NAMALWA (cell line): ENCODE measurements at places on chromosomes 7 and 10.

DNA sequence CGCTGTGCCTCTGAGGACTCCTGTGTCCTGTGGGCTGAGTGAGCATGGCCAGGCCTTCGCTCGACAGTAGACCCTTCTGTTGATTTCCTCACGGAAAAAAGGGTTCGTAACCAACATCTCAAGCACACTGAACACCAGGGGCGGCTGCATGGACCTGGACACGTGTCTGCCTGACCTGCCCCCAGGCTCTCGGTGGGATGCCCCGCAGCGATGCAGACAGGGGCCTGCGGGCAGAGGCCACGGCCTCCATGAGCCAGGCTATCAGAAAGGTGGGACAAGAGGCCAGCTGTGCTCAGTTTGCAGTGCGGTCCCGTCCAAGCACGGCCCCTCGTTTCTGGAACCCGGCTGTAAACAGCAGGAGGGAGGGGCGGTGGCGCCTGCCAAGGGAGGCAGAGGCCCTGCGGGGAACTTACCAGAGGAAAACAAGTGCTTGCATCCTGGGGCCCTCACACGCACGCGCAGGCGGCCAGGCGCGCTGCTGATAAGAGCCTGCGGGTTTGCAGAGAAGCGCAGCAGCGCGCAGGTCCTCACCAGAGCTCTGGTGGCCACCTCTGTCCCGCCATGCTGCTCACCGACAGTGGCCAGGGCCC is 10.6 kb downstream of the GPR146 start:
- peak; percentile 62 for DNase-seq

- no peak for DNase-seq
These were observed 143.8 kb upstream of the ADCY1 start for GRCh38 chr7:45430397-45430796.

GRCh38 chr7:128759242-128759641 is 16.4 kb downstream of the OPN1SW start:
- no peak for DNase-seq

DNA sequence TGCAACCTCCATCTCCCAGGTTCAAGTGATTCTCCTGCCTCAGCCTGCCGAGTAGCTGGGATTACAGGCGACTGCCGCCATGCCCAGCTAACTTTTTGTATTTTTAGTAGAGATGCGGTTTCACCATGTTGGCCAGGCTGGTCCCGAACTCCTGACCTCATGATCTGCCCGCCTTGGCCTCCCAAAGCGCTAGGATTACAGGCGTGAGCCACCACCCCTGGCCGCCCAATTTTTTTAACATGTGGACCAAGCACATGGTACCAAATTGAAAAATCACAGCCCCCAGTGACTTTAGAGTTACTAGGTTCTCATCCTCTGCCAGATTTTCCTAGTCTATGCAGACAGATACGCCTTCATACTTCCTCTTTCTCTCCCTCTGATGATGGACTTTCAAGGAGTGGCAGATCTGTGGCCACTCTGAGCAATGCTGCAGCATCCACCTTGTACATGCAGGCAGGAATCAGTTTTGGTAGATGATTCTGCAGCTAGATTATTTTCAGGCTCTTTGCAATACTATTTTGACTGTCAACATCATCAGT is 34.0 kb upstream of the EZH2 start:
- DNase-seq, result no peak

DNA sequence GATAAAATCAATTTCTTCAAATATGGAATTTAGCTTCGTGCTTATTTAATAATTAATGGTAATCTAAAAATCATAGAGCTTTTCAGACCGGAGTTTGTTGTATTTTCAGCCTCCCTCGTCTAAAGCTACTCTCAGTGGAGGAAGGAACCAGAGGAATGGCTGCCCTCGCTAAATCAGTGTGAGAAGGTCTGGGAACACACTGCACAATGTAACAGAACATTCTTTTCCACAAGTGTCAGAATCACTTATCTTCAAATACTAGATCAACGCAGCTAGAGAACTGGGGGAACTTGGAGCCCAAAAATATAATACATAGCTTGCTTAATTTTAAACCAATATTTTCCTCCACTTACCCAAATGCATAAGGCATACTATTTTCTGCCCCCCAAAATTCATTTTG is 148.5 kb downstream of the MTERF1 start:
- no peak for DNase-seq

DNA sequence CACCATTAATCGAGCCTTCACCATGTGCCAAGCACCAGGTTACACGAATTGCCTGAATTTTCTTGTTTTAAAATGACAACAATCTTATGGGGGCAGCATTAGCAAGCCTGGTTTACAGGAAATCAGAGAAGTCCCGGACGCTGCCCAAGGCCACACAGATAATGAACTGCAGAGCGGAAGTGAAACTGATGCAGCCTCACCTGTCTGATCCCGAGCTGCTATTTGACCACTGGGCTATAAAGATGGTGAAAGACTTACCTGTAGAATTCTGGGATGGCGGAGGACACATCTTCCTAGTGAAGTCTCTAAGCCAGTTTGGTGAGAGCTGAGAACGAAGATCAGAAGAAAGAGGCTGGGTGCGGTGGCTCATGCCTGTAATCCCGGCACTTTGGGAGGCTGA is 21.7 kb upstream of the GALNTL5 start:
- no peak for DNase-seq

DNA sequence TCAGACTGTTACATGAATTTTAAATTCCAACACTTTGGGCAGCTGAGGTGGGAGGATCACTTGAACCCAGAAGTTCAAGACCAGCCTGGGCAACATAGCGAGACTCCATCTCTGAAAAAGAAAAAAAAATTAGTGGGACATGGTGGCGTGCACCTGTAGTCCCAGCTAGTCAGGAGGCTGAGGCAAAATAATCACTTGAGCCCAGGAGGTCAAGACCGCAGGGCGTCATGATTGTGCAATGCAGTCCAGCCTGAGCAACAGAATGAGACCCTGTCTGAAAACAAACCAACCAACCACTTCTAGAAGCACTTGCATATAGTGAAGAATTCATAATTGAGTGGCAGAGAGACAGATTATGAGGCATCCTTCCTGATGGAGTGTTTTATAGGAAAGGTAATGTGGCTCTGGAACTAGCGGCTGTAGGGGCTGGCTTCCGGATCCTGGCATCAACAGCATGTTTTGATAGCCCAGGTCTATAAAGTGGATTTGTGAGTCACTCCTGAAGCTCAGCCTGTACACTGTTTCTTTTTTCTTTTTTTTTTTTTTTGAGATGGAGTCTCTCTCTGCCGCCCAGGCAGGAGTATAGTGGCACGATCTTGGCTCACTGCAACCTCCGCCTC is 40.3 kb upstream of the RSBN1L start:
- DNase-seq, result no peak

DNA sequence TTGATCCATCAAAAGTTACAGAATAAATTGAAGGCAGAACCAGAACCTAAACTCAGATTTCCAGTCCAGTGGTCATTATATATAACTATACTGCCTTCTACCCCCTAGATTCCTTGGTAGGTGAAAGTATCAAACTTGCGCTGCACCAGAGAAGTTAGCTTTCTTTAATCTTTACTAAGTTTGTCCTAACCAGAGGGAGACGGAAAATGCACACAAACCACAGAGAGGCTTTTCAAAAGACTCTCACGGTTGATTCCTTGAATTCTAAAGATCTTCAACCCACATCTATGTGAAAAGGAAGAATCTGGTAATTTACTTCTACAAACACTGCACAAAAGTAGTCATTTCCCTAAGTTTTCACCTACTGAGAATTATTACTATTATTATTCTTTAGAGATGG is 18.2 kb upstream of the KIAA1549 start:
- no peak for DNase-seq

DNA sequence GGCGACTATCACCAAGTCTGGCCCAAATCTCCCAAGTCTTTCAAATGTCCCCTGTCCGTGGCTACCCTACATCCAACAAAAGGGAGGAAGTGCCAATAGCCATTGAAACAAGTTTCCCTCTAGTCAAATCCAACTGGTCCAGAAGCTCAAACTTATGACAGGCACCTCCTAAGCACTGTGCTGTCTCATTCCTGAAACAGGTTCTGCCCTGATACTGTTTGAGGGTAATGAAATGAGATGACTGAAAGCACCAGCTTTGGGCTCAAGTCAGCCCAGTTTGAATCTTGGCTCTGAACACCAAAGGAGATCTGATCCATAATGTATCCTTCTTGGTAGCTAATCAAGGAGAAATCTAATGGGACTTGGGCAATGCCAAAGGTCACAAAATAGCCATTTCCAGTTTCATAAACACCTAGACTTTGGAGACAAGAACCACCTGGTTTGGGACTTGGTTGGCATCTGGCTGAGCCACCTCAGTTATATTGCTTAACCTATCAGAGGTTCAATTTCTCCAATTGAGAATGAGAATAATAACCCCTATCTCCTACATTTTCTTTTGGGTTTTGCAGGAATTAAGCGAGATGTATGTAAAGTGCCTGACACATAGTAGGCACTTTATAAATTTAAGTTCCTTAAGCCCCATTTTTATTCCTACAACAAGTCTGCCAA is 34.7 kb upstream of the ARID5B start:
- no peak for DNase-seq

DNA sequence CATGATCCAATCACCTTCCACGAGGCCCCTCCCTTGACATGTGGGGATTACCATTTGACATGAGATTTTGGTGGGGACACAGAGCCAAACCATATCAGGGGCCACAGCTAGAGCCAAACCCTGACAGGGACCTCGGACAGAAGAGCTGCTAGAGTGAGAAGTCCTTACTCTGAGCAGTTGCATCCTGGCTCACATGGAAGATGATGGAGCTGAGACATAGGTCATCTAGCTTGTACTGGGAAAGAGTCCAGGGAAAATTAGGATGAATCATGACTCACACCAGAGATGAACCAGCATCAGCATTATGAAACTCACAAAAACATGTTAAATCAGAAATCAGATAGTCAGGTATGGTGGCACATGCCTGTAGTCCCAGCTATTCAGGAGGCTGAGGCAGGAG is 12.8 kb upstream of the FMC1 start:
- DNase-seq, result no peak

DNA sequence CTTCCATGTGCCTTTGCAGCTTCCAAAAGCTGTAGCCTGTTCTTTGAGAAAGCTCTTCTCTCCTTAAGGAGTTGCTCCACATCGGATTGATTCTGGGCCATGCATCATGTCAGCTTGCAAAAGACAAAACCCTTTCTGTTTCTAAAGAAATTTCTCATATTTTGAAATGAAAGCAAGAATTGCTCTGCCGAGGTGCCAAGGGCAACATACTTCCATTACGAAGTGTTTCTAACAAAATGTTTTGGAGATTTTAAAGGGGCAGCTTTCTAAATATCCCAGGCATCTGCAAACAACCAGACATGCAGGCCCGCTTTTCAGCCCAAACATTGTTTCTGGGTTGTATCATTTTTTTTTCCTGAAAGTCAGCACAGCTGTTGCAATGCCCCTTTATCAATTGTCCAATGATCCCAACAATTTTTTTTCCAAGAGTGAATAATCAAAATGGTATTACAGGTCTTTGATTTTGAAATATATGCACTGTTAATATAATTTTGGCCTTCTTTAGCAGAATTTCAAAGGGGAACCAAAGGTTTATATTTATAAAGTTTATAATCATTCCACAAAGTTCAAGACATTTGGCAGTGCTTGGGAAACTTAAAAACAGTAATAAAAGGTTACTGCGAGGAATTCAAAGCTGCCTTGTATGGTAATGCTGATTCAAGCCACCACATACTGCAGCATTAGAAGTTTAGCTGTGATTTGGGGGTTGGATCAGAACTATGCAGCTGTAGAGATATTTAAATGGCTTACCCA is 61.0 kb downstream of the TES start:
- DNase-seq, result no peak

DNA sequence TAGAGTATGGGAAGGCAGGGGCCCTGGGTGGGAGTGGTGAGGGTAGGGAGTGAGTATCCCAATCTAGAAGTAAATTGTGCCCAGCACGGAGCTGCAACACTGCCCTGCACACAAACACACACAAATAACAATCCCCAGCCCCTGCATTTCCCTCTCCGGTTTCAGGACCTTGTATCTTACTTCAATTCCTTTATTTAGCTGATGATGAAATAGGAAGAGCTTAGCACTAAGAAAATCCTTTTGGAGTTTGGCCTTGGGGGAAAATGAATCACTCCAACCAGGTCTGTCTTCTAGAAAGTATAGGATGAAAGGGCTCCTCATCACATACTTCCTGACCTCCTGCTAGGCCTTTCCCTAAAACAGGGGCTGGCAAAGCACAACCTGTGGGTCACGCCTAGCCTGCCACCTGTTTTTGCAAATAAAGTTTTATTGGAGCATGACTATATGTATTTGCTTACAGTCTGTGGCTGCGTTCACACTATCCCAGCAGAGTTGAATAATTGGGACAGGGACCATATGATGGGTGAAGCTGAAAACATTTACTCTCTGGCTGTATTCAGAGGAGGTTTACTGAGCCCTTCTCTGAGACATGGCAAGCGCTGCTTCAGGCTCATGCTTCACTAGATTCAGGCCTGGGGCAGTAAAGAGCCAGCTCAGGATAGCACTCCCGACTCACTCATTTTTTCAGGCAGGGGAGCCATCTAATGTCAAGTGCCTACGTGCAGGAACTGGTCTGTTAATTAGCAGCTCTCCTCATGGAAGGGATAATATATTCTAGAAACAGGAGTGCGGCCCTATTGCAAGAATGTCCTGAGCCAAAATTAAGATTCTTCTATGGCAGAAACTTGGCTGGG is 111.0 kb downstream of the EGFR start:
- no peak for DNase-seq

- peak; percentile 95 for DNase-seq
These were observed 26.5 kb downstream of the SCD start for GRCh38 chr10:100373298-100374199.

- DNase-seq, result no peak
These were observed 675 bp upstream of the FRAT2 start for GRCh38 chr10:97335188-97335619.
